ENCODE measurements at places on chromosomes 16 and 17.

DNA sequence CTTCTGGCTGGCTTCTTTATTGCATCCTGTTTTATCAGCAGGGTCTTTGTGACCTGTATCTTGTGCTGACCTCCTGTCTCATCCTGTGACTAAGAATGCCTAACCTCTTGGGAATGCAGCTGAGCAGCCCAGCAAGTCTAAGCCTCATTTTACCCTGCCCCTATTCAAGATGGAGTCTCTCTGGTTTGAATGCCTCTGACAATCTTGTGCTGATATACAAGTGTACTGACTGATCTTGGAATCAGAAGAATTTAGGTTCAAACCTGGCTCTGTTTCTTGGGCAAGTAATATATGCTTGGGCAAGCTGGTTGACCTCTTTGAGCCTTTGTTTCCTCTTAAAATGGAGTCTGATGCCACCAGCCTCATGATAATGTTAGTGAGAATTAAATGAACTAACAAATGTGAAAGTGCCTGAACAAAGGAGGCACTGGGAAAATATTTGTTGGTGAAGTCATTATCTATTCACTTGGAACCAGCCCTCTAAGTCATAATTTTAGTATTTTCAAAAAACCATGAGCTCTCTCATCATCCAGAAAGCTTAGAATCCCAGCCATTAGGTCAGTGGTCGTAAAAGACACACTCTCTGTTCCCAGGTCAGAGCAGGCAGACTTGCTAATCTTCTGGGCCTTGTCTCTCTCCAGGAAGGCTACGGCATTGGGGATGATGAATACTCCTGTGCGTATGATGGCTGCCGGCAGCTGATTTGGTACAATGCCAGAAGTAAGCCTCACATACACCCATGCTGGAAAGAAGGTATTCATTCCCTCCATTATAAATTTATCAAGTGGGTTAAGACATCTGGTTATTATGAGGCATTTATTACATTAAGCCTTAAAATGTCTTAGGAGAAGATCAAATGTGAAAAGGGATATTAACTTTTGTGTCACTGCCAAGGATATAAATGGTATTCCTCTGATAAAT lies 18.1 kb upstream of the ARL2BP start:
- DNase-seq = no peak

- no peak for DNase-seq
Observed at GRCh38 chr17:11682646-11683045, 84.4 kb downstream of the DNAH9 start.

DNA sequence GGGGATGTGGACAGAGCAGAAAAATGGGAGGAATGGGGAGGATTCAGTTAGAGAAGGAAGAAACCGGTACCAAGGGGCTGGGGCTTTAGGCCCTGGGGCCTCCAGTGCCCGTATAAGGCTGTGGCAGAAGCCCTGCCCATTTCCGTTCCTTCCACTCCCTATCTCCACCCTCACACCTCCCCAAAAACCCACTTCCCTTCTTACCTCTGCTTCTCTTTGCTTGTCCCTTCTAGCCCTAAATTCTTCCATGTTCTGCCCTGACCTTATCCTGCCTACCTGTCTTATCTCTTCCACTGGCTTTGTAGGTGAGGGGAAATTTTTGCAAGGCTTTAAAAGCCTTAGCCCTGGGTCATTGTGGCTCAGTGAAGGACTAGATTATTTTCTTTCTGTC lies 4.1 kb downstream of the RNF167 start:
- peak; percentile 62 for DNase-seq

DNA sequence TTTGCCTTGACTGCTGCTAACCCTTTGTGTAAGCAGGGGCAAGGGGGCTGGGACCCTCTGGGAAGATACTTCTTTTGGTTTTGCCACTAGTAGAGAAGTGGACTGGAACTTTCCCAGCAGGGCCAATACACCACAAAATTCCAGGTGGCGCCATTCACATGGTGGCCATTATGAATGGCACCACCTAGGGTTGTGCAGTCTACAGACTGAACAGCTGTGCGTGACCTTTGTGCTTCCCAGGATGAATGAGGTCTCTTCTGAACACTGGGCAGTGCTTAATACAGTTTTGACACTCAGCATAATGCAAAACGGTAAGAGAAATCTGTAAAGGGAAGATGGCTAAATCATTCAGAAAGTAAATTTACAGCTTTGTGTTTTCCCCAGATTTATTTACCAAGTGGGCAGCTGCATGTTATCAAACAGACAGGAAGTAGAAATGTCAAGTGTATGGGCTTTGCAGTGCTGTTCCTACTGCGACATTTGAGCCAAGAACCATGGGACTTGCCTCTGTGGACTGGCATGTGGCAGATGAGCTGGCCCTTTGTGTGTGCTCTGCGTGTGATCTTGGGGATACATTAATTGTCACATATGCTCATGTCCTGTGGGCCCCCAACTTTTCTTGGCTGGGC lies 9.2 kb downstream of the SYT17 start:
- DNase-seq = no peak

DNA sequence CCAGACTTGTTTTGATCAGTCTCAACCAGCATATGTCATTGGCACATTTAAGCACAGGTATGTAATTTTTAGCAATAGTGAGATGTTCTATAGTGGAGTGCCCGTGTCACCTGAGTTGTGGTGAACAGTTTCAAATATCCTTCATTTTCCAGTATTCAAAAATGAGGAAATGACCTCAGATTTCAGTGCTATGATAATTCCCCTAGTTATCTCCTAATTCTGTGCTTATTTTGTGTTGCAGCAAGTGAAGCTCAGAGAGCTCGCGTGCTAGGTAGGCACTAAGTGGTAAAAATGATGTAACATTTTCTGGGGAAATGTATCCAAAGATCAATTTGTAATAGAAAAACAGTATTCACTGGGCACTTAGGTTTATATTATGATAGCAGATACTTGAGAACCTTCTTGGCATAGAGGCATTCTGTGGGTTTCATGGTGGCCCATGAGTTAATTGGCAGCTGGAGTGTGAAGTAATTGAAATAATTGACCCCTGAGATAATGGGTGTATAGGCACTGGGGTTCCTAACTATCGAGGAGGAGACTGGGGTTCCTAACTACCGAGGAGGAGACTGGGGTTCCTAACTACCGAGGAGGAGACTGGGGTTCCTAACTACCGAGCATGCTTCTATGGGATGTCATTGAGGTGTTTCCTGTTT lies 159.1 kb downstream of the PRKCA start:
- DNase-seq = no peak

DNA sequence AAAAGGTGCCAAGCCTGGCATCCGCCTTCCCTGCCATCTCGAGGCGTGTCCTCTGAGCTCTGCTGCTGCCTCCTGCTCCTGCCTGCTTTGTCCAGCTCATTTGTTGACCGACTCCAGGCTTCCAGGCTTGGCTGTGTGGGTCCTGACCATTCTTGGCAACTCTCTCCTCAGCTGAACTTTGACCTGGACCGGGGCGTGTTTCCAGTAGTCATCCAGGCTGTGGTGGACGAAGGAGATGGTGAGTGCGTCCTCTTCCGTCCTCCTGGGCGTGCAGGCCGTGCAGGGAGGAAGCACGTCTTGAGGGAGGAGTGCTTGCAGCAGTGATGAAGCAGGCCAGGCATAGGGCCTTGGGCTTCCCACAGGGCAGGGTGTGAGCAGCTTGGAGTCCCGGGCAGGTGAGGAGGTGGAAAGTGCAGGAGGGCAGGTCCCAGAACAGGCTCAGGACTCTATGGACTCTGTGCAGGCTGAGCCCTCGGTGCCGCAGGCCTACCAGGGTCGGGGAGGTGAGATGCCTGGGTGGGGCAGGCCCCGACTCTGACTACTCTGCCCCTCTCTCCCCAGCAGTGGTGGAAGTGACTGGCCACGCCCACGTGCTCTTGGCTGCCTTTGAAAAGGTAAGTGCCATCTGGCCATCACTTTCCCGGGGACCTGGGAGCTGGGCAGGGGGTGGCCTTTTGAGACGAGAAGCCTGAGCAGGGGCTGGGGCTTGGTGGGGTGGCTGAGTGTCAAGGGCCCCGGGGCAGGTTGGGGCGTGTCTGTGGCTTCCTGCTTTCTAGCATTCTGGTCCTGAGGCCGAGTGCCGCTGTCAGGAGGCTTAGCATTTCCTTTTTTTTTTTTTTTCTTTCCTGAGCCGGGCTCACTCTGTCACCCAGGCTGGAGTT lies 28.6 kb upstream of the NUDT16L1 start:
- peak; percentile 24 for DNase-seq

DNA sequence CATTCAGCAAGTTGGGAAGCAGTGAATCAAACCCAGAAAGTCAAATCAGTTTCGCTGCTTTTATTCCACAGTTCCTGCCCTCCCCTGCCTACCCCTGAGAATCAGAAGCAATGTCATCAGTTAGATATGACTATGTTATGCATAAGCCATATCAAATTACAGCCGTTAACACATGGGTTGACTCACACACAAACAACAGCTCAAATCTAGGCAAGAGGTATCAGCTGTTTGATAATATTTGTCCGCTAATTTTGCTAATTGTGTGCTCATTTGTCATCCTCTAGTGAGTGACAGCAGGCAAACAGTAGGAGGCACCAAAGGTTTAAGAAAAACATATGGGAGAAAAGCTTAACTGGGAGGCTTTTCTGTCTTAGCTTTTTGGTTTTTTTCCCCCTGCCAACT lies 327.4 kb upstream of the CCL2 start:
- DNase-seq = no peak

- DNase-seq = no peak
Observed at GRCh38 chr17:79829004-79829403, 10.2 kb downstream of the CBX4 start.

DNA sequence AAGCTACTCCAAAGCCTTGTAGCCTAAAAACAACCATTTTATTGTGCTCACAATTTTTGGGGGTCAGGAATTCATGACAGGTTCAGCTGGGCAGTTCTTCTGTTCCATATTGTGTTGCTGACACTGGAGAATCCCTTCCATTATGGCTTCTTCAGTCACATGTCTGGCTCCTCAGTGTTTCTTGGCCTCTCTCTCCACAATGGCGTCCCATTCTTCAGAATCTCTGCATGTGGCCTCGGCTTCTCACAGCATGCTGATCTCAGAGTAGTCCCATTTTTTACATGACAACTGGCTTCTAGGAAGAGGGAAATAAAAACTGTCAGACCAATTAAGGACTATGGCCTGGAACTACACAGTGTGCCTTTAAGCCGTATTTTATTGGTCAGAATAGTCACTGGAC lies 49.7 kb downstream of the NF1 start:
- DNase-seq = no peak

DNA sequence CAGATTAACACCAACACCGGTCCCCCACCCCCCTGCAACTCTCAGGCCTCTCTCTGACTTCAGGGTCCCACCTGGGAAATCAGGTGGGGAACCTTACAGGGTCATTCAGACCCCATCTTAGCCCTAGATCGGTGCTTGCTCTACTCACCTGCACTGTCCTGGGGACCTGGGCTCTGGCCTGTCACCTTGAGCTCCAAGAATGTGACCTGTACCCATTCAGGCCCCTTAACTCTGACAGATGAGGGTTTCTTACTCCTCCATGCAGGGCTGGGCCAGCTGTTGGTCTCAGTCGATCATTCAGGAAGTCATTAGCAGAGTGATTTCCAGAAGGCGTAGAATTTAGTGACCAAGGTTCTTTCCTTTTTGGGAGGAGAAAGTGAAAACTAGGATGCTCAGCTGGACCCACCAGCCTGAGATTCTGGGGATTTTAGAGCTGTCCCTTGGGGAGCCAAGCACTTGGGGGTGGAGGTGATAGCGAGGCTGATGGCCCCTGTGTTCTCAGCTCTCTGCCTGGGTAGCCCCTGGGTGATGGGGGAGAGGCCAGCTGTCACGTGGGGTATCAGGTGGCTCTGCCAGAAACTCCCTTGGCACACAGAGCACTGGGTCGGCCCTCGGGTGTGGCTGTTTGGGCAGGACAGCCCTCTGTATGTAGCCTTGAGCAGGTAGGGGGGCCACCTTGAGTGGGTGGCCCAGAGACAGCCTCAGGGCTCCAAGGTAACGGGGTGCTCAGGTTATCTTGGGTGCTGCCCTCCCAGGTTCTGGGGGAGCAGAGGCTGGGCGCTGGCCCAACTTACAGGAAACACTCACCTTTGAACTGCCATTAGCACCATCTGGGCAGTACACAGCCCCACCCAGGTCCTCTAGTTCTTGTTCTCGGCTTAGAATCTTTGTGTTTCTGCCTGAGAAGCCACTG lies 724 bp downstream of the MVP start:
- peak; percentile 74 for DNase-seq

GRCh38 chr17:61757168-61757567 lies 106.2 kb downstream of the BRIP1 start:
- no peak for DNase-seq

GRCh38 chr17:16878084-16878483 lies 93.8 kb downstream of the TNFRSF13B start:
- DNase-seq = no peak

GRCh38 chr16:16067127-16067526 lies 117.7 kb downstream of the ABCC1 start:
- no peak for DNase-seq

GRCh38 chr17:61314368-61315078 lies 85.1 kb upstream of the TBX2 start:
- no peak for DNase-seq

- DNase-seq = no peak
Observed at GRCh38 chr16:5010576-5011329, 23.0 kb downstream of the NAGPA start.

DNA sequence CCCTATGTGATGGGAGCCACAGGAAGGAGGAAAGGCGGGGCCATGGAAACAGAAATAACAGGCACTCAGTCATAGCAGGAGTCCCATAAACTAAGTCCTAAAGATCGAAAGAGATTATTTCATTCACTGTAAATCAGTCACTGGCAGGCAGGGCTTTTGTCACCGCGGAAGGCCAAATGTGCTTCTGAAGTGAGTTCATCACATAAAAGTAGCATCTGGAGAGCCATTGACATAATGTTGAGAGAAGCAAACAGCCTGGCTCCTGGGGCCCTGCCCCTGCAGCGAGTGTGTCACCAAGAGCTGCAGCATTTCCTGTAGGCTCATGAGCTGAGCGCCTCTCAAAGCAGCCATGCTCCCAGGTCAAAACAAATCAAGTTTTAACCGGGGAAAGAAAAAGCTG lies 476.2 kb downstream of the HAPSTR1 start:
- no peak for DNase-seq

- DNase-seq = no peak
Observed at GRCh38 chr17:30345527-30346075, 11.7 kb upstream of the TMIGD1 start.

DNA sequence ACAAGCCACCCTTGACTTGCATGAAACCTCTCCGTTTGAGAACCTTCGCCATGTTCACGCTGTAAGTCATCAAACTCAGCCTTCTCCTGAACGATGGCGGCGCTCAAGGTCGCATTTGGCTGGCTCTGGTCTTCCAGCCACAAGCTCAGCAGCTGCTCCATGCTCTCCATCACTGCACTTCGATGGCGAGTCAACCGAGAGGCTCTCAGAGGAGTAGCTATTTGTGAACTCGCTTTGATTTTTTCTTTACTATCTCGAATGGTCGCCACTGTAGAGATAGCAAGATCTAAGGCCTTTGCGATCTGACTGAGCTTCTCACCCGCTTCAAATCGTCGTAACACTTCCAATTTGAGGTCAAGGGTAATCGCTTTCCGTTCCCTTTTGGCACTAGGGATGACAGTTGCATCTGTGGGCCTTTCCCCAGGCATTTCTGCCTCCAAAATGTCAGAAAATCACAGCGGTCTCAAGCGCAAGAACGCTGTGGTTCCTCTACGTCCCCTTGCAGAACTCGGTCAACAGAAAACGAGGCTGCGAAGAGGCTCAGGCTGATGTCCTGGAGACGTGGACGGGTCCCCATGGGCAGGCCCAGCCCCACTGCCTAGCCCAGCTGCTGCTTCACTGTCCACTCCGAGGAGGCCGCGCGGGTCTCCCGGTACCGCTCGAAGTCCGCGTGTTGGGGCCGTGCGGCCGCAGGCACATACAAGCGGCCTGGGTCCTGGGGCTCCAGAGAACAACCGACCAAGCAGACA lies 23.1 kb downstream of the DEF8 start:
- DNase-seq = no peak

Data from T-helper 2 cell (primary cell).